Ovary (tissue), 10 donors: ENCODE measurements at places on chromosomes 7 and 10. TPM values are rescaled to one million over a fixed set of nuclear protein-coding genes. Genes with fewer than 3 reads are reported as not detected.

WEE2 gene
- not detected for total RNA-seq

DNA sequence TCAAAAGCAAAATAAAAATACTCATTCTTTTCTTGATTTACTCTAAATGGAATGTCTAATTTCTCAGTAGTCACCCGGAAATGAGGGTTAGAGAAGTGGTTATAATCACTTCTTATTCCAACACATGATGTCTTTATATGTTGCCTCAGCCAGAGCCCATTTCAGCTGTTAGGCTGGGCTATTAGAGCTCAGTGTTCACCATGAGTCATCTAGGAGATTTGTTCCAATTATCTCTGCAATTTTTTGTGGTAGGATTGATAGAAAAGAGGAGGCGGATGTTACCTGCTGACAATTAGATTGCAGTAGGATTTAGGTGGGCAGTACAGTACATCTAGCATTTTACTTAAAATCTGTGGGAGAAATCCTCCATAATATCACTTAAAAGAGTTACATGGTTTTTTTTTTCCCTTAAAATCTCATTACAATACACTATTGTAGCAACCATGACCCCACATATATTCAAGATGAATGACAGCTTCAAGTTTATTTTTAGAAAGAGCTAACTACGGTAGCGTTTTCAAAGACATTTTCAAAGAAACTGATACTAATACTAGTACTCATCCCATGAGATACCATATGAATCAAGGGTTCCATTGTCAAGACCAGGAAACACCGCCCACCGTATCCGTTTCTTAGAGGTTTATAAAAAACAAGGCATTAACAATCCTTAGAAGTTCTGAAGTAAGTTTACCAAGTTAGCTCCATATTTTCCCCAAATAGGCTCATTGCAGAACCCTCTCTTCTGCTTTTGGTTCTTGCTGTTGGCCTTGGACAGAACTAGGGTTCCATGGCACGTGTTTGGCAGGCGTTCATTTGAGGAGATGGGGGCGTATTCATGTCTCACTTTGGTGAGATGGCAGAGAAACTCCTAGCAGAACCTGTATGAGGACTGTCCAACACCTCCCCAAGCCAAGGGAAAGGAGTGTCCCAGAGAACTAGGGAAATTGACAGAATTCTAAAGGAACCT lies 10.4 kb downstream of the CPA2 start:
- DNase-seq = no peak
- no peak overlapping the region for H3K27ac ChIP-seq
- peaks cover 1% of the 10 kb centered on the region for H3K4me1 ChIP-seq
- no peaks in the 10 kb centered on the region for H3K36me3 ChIP-seq
- H3K4me3 ChIP-seq = no peak overlapping the region

OR2A42 gene
- total RNA-seq = 0.50 TPM

OR6V1 gene
- not detected for total RNA-seq

DNA sequence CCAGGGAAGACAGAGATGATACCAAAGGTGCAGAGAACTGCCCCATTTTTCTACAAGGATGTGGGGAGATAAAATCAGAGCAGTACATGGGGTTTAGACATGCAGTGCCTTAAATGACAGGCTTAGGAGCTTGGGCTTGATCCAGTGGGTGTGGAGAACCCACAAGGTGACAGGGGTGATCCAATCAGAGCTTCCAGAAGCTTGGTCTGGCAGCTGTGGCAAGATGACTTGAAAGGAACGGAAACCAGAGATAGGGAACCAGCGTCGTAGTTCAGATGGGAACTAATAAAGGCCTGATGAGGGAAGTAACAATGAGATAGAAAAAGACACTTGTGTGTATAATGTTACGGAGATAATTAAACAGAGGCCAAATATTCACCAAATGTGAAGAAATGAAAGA lies 80.7 kb downstream of the SLC37A3 start:
- no peak overlapping the region for H3K27ac ChIP-seq
- DNase-seq = no peak
- H3K27me3 ChIP-seq = no peaks in the 10 kb centered on the region
- peaks cover 4% of the 10 kb centered on the region for H3K4me1 ChIP-seq
- H3K36me3 ChIP-seq = no peaks in the 10 kb centered on the region

SPDYE6 gene
- total RNA-seq = not detected

DNA sequence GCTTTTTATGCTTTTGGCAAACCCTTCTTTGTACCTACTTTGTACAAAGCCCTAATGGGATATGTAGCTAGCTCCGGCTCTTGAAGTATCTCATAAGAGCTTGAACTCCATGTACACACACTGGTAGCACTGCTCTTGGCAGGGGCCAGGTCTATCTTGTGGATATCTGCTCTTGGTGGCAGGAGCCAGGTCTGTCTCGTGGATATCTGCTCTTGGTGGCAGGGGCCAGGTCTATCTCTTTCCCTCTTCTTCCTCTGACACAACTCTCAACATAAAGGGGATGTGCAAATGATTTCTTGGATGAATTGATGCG lies 91.9 kb downstream of the WNT2 start:
- DNase-seq = no peak
- no peaks in the 10 kb centered on the region for H3K36me3 ChIP-seq
- H3K4me3 ChIP-seq = no peak overlapping the region
- no peaks in the 10 kb centered on the region for H3K27me3 ChIP-seq
- H3K4me1 ChIP-seq = peaks cover 4% of the 10 kb centered on the region
- no peak overlapping the region for H3K27ac ChIP-seq

HOXA2 gene
- not detected for total RNA-seq

VAX1 gene
- total RNA-seq = not detected

- H3K4me1 ChIP-seq = no peaks in the 10 kb centered on the region
- H3K27me3 ChIP-seq = peaks cover 2% of the 10 kb centered on the region
- no peak overlapping the region for H3K27ac ChIP-seq
- no peak for DNase-seq
- H3K36me3 ChIP-seq = no peaks in the 10 kb centered on the region
Measured at GRCh38 chr10:83469728-83470331, 669.5 kb upstream of the GHITM start.

DNA sequence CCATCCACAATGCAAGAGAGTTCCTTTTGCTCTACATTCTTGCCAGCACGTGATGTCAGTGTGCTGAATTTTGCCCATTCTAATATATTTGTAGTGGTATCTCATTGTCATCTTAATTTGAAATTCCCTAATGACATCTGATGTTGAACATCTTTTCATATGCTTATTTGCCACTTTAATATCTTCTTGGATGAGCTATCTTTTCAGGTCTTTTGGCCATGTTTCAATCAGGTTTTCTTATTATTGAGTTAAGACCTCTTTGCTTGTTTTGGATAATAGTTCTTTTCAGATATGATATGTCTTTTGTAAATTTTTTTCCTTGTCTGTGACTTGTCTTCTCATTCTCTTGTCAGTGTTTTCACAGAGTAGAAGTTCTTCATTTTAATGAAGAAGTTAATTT lies 20.4 kb upstream of the FAM3C start:
- no peaks in the 10 kb centered on the region for H3K27me3 ChIP-seq
- no peaks in the 10 kb centered on the region for H3K4me1 ChIP-seq
- no peak for DNase-seq
- no peaks in the 10 kb centered on the region for H3K36me3 ChIP-seq
- H3K27ac ChIP-seq = no peak overlapping the region

DNA sequence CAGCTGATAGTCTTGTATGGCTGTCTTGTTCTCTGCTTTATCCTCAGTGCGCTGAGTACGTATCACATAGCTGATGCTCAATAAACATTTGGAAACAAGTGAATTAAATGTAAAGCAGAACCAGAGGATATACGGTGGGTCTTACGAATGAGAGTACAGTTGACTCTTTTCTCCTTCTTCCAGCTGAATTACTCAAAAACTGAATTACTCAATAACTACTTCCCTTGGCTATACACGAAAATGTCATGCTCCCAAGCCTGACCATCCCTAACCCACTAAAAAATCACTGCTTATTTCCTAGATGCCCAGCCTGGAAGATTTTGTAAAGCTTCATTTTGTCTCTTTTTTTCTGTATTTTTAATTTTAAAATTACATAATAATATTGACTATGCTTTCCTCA lies 3.2 kb upstream of the RSU1 start:
- no peaks in the 10 kb centered on the region for H3K27me3 ChIP-seq
- H3K27ac ChIP-seq = no peak overlapping the region
- no peak overlapping the region for H3K4me3 ChIP-seq
- peaks cover 5% of the 10 kb centered on the region for H3K4me1 ChIP-seq

ACHE gene
- total RNA-seq = 11.9 TPM

CRPPA gene
- total RNA-seq = 5.2 TPM

GRCh38 chr10:12201543-12201942 lies 5.6 kb downstream of the CDC123 start:
- H3K36me3 ChIP-seq = no peaks in the 10 kb centered on the region

GRCh38 chr7:5634107-5634950 lies 147.1 kb downstream of the RNF216 start:
- peak overlapping the region; percentile 49 for H3K27ac ChIP-seq
- peak; percentile 58 for DNase-seq
- peaks cover 23% of the 10 kb centered on the region for H3K4me1 ChIP-seq
- no peaks in the 10 kb centered on the region for H3K27me3 ChIP-seq
- no peak overlapping the region for H3K4me3 ChIP-seq

GRCh38 chr7:126440542-126440941 lies 812.2 kb downstream of the GRM8 start:
- H3K36me3 ChIP-seq = no peaks in the 10 kb centered on the region
- no peaks in the 10 kb centered on the region for H3K27me3 ChIP-seq
- no peak overlapping the region for H3K4me3 ChIP-seq
- no peak overlapping the region for H3K27ac ChIP-seq
- H3K4me1 ChIP-seq = no peaks in the 10 kb centered on the region
- no peak for DNase-seq

DNA sequence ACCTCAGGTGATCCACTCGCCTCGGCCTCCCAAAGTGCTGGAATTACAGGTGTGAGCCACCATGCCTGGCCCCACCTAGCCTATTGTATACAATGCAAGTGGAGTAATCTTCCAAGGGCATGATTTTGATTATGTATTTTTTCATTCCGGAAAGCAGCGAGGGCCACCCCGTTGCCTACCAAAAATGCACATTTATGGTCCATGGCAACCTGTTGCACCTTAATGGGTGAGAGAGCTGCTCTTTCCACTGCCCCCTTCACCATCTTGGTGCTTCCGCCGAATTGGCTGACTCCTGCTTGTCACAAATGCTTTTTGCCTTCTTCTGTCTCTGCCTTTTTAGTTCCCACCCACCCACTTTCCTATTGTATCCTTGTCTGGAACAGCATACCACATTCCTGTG lies 699.5 kb downstream of the LRMDA start:
- no peak for DNase-seq
- H3K27ac ChIP-seq = no peak overlapping the region
- H3K4me3 ChIP-seq = no peak overlapping the region

GNAT3 gene
- not detected for total RNA-seq

SCRN1 gene
- 64.6 TPM for total RNA-seq

GRCh38 chr10:33129141-33129995 lies 171.3 kb upstream of the ITGB1 start:
- no peak for DNase-seq
- no peaks in the 10 kb centered on the region for H3K27me3 ChIP-seq
- no peaks in the 10 kb centered on the region for H3K36me3 ChIP-seq
- no peak overlapping the region for H3K4me3 ChIP-seq
- peaks cover 11% of the 10 kb centered on the region for H3K4me1 ChIP-seq
- H3K27ac ChIP-seq = no peak overlapping the region

DNA sequence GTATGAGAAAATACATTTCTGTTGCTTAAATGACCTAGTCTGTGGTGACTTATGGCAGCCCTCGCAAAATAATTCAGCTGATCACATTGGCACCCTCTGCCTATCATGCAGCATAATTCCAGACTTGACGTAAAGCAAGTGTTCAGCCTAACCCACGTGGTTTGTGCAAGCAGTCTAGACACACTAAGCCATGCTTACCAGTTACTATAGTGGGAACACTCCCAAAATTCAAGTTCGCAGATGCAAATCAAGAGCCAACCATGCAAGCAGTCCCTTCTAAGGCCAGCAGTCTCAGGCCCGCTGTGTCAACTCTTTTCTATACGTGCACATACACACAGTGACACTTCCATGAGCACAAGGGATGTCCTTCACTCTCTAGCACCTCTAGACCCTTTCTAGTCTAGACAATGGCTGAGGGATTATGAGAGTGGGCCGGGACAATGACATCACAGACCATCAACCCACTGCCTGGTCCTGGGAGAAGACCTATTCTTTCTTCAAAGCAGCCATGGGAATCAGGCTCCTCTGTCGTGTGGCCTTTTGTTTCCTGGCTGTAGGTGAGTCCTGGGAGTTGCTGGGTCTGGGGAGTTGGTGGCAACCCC lies 29.0 kb upstream of the PRSS1 start:
- H3K27me3 ChIP-seq = no peaks in the 10 kb centered on the region
- H3K27ac ChIP-seq = no peak overlapping the region
- H3K36me3 ChIP-seq = no peaks in the 10 kb centered on the region
- no peak for DNase-seq
- peaks cover 2% of the 10 kb centered on the region for H3K4me1 ChIP-seq
- H3K4me3 ChIP-seq = no peak overlapping the region

GRCh38 chr10:89171996-89172395 lies 35.1 kb downstream of the CH25H start:
- DNase-seq = no peak
- no peaks in the 10 kb centered on the region for H3K4me1 ChIP-seq
- no peak overlapping the region for H3K4me3 ChIP-seq
- no peaks in the 10 kb centered on the region for H3K27me3 ChIP-seq

- no peaks in the 10 kb centered on the region for H3K36me3 ChIP-seq
- H3K27ac ChIP-seq = no peak overlapping the region
- no peaks in the 10 kb centered on the region for H3K4me1 ChIP-seq
- DNase-seq = no peak
- no peaks in the 10 kb centered on the region for H3K27me3 ChIP-seq
Measured at GRCh38 chr10:18133046-18133445, 7.2 kb upstream of the CACNB2 start.
